Endothelial cell (in vitro differentiated cells): ENCODE measurements at places on chromosomes 3 and 15. TPM values are rescaled to one million over a fixed set of nuclear protein-coding genes. Genes with fewer than 3 reads are reported as not detected.
A peak's percentile ranks its signal among the peaks of the same experiment; 100 is the strongest.

- DNase-seq: no peak
These were observed 247.4 kb upstream of the CHRNA7 start for GRCh38 chr15:31782951-31783350.

DNA sequence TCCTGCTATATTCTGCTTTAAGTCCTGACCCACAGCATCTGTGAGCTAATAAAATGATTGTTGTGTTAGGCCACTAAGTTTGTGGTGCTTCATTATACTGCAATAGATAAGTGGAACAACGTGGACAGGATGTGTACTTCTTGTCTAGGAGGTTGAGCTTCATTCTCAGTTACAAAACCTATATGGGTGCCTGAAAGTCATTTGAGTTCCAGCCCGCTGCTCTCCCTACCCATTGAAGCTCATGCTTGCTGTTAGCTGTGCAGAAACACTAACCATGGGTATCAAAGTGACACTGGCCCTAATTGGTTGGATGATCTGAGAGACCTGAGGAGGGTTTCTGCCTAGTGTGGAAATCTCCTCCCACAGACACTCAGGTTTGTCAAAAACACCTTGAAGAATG lies 357.2 kb downstream of the PDCD6IP start:
- no peak for DNase-seq

GRCh38 chr15:39415634-39416033 lies 165.2 kb upstream of the THBS1 start:
- DNase-seq: no peak

- DNase-seq: peak; percentile 61
These were observed 21.6 kb downstream of the NGRN start for GRCh38 chr15:90287101-90287500.

DNA sequence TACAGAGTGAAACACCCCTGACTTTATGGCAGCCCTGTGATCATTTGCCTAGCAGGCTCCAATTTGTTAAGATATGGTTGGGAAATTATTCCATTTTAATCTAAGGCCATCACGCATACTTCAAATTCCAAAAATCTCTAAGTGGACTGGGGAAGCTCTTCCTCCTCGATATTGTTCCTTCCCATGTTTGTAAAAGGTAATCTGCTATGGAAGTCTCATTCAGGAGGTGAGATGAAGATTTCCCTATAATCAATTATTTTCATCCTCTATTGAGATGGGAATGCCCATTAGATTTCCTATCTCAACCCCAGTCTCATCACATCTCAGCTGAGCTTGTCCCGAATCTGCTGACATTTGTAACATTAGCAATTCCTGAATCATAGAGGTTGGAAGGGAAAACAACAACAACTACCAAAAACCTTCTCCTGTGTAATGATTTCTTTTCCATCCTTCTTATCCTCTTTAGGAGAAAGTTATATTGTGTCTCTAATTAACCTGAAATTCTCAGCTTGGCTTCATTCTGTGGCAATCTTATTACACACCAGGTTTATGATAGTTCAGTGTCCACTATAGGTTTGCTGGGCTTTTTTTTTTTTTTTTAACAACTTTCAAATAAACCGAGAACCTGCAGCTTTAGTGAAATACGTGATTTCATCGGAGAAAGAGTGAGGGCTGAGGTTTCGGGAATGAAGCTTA lies 2.2 kb upstream of the NR2F2 start:
- DNase-seq: no peak

GRCh38 chr15:58473724-58474123 lies 41.9 kb downstream of the LIPC start:
- no peak for DNase-seq

DNA sequence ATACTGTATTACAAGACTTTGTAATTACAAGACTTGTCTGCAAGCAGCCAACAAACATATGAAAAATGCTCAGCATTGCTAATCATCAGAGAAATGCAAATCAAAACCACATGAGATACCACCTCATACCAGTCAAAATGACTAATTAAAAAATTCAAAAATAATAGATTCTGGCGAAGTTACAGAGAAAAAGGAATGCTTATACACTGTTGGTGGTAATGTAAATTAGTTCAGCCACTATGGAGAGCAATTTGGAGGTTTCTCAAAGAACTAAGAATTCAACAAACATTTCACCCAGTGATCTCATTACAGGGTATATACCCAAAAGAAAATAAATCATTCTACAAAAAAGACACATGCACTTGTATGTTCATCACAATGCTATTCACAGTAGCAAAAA lies 617.5 kb upstream of the CCDC54 start:
- DNase-seq: no peak

GRCh38 chr3:183285828-183286457 lies 32.9 kb downstream of the B3GNT5 start:
- DNase-seq: peak; percentile 41

DNA sequence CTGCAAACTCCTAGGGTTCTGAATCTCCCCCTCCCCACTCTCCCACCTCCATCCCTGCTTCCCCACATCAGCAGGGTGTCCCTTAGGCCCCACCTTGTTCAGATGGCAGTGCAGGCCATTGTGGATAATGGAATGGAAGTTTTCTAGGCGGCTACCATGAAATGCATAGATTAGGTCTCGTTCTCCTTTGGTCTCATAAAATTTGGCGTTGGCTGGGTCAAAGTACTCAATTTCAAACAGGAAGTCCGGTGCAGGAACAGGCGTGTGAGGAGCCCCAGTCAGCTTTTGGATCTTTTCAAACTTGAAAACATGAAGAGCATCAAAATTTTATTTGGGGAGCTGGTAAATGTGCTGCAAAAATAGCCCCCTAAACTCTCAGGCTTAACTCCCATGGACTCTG lies 20.2 kb downstream of the PARP16 start:
- DNase-seq: no peak

GRCh38 chr3:175655351-175655750 lies 796.2 kb downstream of the NAALADL2 start:
- no peak for DNase-seq

DNA sequence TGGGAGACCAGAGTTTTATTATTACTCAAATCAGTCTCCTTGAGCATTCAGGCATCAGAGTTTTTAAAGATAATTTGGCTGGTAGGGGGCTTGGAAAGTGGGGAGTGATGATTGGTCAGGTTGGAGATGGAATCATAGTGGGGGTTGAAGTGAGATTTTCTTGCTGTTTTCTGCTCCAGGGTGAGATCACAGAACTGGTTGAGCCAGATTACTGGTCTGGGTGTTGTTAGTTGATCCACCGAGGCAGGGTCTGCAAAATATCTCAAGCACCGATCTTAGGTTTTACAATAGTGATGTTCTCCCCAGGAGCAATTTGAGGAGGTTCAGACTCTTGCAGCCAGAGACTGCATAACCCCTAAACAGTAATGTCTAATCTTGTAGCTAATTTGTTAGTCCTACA lies 141.0 kb downstream of the OTOL1 start:
- DNase-seq: no peak

GRCh38 chr3:99895703-99896441 lies 78.2 kb downstream of the CMSS1 start:
- no peak for DNase-seq

DNA sequence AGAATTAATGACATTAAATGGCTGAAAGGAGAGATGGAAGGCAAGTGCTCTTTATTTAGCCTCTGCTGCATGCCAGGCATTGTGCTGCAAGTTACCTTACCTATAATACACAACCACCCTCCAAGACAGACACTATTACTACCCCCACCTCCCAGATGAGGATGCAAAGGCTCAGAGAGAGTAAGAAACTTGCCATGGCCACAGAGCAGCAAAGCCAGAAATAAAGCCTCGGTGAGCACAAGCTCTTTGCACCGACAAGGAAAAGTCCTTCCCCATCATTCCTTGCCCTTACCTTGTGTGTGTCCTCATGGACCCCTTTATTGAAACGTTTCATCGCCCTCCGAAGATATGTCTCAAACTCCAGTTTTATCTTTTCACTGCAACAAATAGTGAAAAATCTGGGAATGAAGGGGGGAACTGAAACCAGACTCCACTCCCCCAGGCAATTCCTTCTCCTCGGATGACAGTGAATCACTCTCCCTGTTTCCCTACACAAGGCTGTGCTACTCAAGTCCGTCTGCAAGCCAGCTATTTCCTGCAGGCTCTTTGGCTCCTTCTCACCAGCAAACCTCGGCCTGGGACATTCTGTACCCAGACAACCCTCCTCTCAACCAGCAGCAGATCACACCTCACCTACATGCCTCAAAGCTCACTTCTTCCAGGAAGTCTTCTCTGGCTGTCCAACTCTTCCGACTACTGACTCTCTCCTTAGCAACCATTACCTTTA lies 11.4 kb downstream of the XPC start:
- no peak for DNase-seq

- no peak for DNase-seq
These were observed 25.4 kb downstream of the TGM4 start for GRCh38 chr3:44899683-44900367.

- DNase-seq: no peak
These were observed 8.7 kb downstream of the PXK start for GRCh38 chr3:58341376-58341775.

GRCh38 chr3:171282041-171282440 lies 178.2 kb downstream of the TNIK start:
- no peak for DNase-seq

- DNase-seq: no peak
These were observed 32.9 kb downstream of the DAPK2 start for GRCh38 chr15:64013179-64014062.

DNA sequence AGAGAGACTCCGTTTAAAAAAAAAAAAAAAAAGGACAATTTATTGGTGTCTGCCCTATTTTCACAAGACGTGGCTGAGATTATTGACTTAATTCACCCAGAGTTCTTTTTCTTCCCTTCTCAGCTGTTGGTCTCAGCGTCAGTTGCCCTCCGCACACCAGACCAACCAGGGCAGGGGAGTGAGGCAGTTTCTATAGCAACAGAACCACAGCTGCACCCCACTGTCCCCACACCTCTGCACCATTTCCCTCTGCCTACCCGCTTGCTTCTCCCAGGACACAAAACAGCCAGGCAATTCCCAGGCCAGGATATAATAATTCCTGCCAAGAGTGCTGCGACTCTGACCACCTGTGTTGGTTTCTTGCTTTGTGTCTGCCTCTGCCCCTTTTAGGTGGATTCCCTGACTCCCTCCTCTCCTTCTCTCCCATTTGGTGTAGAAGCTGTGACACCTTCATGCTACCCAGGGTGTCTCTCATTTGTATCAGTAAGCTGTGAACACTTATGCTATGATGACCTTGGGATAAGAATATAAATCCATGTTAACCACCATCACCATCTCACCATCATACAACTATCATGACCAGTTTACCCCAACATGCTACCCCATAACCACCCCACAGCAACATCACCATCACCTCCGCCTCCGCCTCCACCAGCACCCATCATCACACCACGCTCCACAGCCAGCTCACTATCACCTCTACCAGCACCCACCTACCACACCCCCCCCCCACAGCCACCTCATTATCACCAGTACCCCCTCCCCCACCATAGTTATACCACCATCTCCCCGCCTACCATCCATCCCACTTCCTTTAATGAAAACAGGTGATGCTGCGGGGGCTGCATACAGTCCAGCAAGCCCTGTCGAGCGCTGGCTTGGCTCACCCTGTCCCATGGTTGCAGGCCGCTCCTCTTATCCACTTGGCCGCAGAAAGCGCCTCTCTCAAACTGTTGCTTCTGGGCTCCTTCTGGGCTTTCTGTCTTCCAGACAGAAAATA lies 589 bp downstream of the EPB42 start:
- DNase-seq: no peak

ZNF860 gene
- 1.1 TPM for total RNA-seq

SCAPER gene
- 18.1 TPM for total RNA-seq

SERINC4 gene
- total RNA-seq: not detected

GOLGA6D gene
- total RNA-seq: 1.2 TPM

RASGRP1 gene
- total RNA-seq: 0.49 TPM

DLL4 gene
- 257 TPM for total RNA-seq

IGF2BP2 gene
- total RNA-seq: 165 TPM

DGKG gene
- 0.54 TPM for total RNA-seq

RABL3 gene
- 15.1 TPM for total RNA-seq

ZNF501 gene
- total RNA-seq: 4.7 TPM
